ENCODE measurements at places on chromosomes 3 and 15. TPM values are rescaled to one million over a fixed set of nuclear protein-coding genes. Genes with fewer than 3 reads are reported as not detected.

Gene HESX1
- not detected for total RNA-seq

Gene AGBL1
- not detected for total RNA-seq

Gene CHRFAM7A
- total RNA-seq, result not detected

Gene CCNB2
- 36.6 TPM for total RNA-seq

Gene MORC1
- not detected for total RNA-seq

Gene CHCHD4
- 13.4 TPM for total RNA-seq

Gene CLDN16
- total RNA-seq, result not detected

Gene YEATS2
- 25.1 TPM for total RNA-seq

Measured in epithelial cell of alveolus of lung (primary cell).